ENCODE measurements at places on chromosomes 13 and 19. TPM values are rescaled to one million over a fixed set of nuclear protein-coding genes. Genes with fewer than 3 reads are reported as not detected.

DNA sequence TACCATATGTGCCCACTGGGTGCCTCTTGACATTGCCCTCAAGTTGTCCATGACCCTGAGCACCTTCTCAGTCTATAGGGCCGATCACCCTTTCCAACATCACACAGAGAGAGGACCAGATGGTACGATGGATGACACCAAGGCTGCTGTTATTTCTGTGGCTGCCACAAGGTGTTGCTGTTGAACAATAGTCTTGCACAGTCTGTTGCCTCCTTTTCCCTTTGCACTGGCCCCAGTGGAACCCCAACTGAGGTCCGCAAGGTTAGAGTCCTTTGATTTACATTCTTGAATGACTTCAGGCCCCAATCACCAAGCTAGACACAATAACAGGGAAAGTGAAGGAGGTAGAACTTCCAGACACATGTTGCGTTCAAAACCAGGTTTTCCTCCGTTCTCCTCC lies 52.0 kb downstream of the TINCR start:
- H3K4me1 ChIP-seq: no peaks in the 10 kb centered on the region
- no peaks in the 10 kb centered on the region for H3K27me3 ChIP-seq
- DNase-seq: no peak
- no peak overlapping the region for H3K27ac ChIP-seq
- H3K36me3 ChIP-seq: no peaks in the 10 kb centered on the region
- H3K4me3 ChIP-seq: no peak overlapping the region

DNA sequence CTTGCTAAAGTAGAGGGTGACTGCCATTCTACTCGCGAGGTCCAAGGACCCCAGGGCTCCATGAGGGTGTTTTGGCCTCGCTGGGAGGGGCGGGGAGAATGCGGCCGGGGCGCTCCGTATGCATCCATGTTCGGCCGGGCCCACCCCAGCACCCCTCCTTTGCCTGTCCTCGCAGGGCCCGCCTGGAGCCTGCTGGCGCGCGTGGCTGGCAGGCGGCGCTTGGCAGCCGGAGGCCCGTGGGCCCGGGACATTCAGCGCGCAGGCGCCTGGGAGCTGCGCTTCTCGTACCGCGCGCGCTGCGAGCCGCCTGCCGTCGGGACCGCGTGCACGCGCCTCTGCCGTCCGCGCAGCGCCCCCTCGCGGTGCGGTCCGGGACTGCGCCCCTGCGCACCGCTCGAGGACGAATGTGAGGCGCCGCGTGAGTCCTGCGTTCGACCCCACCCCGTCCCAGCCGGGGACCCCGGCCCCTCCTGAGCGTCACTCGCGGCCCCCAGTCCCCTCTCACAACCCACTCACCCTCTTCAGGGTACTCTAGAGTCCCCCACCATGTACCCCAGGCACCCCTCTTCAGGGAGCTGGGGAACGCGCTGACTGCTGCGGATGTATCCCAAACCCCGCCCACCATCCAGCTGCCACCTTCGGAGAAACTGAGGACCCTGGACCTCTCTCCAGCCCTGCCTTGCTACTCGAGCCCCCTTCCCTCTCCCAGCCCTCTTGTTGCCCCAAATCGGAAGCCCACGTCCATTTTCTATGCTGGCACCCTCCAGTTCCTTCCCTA lies 4.1 kb downstream of the DLL3 start:
- no peak overlapping the region for H3K4me3 ChIP-seq
- DNase-seq: no peak
- peaks cover 6% of the 10 kb centered on the region for H3K27me3 ChIP-seq
- no peaks in the 10 kb centered on the region for H3K4me1 ChIP-seq

- H3K27me3 ChIP-seq: no peaks in the 10 kb centered on the region
- peaks cover 12% of the 10 kb centered on the region for H3K36me3 ChIP-seq
- DNase-seq: no peak
- H3K4me3 ChIP-seq: no peak overlapping the region
Measured at GRCh38 chr19:16420781-16421386, 50.9 kb downstream of the EPS15L1 start.

DNA sequence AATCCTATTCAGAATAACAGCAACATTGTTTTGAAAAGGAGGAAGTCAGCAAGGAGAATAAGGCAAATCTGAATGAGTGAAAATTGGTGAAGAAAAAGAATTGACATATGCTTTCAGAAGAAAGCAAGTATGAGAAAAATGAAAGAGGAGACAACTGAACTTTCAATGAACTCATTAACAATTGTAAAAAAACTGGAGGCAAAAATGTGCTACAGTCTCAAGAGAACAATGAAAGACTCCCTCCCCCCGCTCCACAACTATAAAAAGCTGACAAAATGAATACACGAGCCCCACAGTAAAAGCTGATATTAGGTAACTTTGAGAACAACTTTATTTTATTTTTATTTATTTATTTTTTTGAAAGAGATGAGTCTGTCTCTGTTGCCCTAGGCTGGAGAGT lies 373.1 kb downstream of the DIAPH3 start:
- no peak overlapping the region for H3K4me3 ChIP-seq
- H3K36me3 ChIP-seq: no peaks in the 10 kb centered on the region
- H3K4me1 ChIP-seq: no peaks in the 10 kb centered on the region
- H3K27me3 ChIP-seq: no peaks in the 10 kb centered on the region

DNA sequence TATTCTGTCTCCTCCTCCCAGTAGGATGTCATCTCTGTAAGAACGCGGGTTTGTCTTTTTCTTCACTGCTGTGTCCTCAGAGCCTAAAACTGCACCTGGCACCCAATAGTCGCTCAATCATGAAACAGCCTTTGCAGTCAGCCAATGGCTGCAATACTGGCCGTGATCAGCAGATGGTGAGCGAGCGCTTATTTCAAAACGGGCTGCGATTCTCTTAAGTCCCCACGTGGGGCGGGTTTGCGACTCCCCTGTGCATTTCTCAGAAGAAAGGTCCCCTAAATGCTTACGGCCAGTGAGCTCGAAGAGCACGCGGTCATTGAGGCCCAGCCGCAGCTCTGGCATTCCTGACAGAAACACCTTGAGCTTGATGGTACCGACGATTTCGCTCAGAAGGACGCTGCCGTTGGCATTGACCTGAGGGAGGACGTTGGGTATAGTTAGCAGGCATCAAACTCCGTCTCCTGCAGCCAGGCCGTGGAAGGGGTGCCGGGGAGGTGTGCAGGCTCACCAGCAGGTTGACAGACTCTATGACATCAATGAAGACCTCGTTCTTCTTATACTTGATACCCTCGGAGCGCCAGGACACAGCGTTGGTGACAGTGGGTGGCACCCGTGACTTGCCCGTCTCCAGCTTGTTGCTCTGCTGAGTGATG lies 6.0 kb downstream of the AP1M2 start:
- H3K4me1 ChIP-seq: no peaks in the 10 kb centered on the region
- no peak overlapping the region for H3K27ac ChIP-seq
- no peaks in the 10 kb centered on the region for H3K27me3 ChIP-seq
- DNase-seq: peak; percentile 85
- no peak overlapping the region for H3K4me3 ChIP-seq

- no peaks in the 10 kb centered on the region for H3K27me3 ChIP-seq
- no peaks in the 10 kb centered on the region for H3K36me3 ChIP-seq
- H3K4me3 ChIP-seq: peak overlapping the region; percentile 52
Measured at GRCh38 chr19:18939922-18940768, 872 bp downstream of the HOMER3 start.

GRCh38 chr19:5001615-5002014 lies 32.7 kb downstream of the KDM4B start:
- H3K27ac ChIP-seq: peak overlapping the region; percentile 82
- H3K36me3 ChIP-seq: no peaks in the 10 kb centered on the region
- H3K4me1 ChIP-seq: peaks cover 24% of the 10 kb centered on the region
- no peak overlapping the region for H3K4me3 ChIP-seq

DNA sequence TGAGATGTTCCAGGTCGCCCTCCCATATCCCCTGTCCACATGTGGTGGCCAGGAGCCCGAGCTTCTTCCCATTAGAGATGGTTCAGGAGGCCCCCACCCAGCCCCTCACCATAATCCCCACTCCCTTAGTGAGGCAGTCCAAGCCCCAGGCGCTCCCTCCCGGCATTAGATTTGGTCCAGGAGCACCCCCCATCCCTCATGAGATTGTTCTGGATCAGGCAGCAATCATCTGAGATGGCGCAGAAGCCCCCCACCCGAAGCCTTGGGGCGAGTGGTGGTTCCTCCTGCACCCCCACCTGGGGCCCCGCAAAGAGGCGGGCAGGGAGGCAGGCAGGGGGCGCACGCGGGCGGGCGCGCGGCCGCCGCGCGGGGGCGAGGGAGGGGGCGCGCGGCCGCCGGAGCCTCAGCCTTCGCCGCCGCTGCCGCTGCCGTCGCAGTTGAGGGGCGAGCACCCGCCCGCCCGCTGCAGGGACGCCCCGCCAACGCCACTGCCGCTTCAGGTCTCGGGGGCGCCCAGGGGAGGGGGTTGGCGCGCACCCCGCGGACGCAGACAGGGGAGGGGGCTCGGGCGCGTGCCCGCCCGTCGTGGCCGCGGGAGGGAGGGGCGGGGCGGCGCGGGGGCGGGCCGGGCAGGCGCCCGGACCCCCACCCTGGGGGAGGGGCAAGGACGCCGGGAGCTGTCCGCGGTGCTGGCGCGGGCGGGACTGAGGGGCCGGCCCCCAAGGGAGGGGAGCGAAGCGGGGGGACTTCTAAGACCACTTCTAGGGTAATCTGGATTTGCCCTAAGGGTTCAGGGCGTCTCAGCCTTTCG lies 46.4 kb upstream of the SHKBP1 start:
- DNase-seq: no peak
- no peak overlapping the region for H3K27ac ChIP-seq
- H3K36me3 ChIP-seq: no peaks in the 10 kb centered on the region
- no peaks in the 10 kb centered on the region for H3K4me1 ChIP-seq
- peak overlapping the region; percentile 30 for H3K4me3 ChIP-seq
- H3K27me3 ChIP-seq: no peaks in the 10 kb centered on the region

DNA sequence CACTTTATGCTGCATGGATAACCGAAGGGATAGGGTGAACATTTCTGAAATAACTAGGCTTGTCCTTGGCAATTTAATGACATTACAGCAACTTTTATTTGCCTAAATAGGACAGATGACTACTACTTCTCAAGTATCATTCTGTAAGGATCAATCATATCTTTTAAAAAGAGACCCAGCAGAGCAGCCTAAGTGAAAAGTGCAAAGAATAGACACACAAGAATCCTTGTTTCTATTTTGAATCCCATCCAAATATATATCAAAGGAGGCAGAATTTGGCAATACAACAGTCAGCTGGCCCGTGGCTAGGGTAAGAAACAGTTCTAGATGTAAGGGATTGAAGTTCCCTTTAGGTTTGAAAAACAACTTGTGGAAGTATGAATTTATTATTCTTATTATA lies 6.9 kb downstream of the THSD1 start:
- H3K4me1 ChIP-seq: no peaks in the 10 kb centered on the region
- no peak overlapping the region for H3K4me3 ChIP-seq
- H3K27me3 ChIP-seq: no peaks in the 10 kb centered on the region
- DNase-seq: no peak
- no peak overlapping the region for H3K27ac ChIP-seq
- H3K36me3 ChIP-seq: no peaks in the 10 kb centered on the region

DNA sequence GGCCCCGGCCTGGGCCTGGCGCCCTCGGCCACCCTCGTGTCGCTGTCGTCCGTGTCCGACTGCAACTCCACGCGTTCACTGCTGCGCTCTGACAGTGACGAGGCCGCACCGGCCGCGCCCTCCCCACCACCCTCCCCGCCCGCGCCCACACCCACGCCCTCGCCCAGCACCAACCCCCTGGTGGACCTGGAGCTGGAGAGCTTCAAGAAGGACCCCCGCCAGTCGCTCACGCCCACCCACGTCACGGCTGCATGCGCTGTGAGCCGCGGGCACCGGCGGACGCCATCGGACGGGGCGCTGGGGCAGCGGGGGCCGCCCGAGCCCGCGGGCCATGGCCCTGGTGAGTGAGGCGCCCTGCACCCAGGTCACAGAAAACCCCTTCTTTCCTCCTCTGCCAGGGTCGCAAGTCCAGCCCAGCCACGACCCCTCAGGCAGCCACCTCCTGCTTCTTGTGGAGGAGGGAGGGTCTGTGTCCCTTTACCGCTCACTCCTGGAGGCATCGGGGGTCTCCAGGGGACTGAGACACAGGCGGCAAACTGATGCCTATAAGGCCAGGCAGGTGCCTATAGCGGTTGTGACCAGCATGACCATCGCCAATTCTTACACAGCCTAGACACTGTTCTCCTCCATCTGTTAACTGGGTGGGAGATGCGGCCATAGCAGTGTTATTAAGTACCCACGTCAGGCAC lies 4.2 kb downstream of the TTC9B start:
- H3K27ac ChIP-seq: no peak overlapping the region
- no peaks in the 10 kb centered on the region for H3K4me1 ChIP-seq
- no peaks in the 10 kb centered on the region for H3K36me3 ChIP-seq
- no peak for DNase-seq

DNA sequence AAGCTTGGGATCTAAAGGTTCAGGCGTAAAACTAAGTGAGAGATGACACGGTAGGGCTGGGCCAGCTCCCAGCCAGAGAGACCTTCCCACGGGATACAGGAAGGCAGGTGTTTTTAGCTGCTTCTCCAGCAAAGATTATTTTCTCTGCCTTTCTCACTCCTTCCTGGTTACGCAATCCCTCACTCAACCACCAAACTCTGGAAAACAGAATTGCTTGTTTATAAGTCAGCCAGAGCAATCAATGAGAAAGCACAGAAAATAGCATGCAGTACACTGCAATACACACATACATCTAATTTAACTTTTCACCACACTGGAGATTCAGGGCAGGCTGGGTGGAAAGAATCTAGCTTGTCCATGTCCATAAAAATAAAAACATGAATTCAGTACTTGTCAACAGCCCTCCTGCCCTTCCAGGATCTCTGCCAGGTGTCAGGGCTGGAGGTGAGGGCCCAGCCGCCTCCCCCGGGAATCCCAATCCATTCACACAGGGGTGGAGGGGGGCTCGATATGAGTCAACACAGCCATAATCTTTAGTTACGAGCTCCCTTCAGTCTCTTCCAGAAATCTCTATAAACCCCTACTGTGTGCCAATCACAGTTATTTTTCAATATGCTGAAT lies 12.2 kb downstream of the RHPN2 start:
- no peaks in the 10 kb centered on the region for H3K27me3 ChIP-seq
- no peaks in the 10 kb centered on the region for H3K36me3 ChIP-seq
- peak overlapping the region; percentile 75 for H3K27ac ChIP-seq

Gene SCGB2B2
- 6.3 TPM for total RNA-seq

Gene ELSPBP1
- not detected for total RNA-seq

Gene IL4I1
- 0.14 TPM for total RNA-seq

Gene ZNF433
- 10.4 TPM for total RNA-seq

Gene ZNF101
- total RNA-seq: 7.1 TPM

Gene PRSS57
- total RNA-seq: not detected

Gene CGB1
- not detected for total RNA-seq

Gene STARD13
- total RNA-seq: 31.1 TPM

Gene EXOC3L2
- 27.0 TPM for total RNA-seq

Gene HCN2
- total RNA-seq: 0.14 TPM

Gene MAST1
- total RNA-seq: 1.3 TPM

Gene ITGBL1
- 0.09 TPM for total RNA-seq
